ENCODE measurements at places on chromosomes 11 and 22. TPM values are rescaled to one million over a fixed set of nuclear protein-coding genes. Genes with fewer than 3 reads are reported as not detected.

Gene USP2
- 0.81 TPM for polyA plus RNA-seq

Gene RFPL3
- polyA plus RNA-seq = not detected

Gene GRM5
- not detected for polyA plus RNA-seq

Gene CLCF1
- polyA plus RNA-seq = 27.0 TPM

Gene ZBTB16
- polyA plus RNA-seq = not detected

Gene DERL3
- polyA plus RNA-seq = not detected

Gene CDKN1C
- polyA plus RNA-seq = 1.1 TPM

Gene KCNJ5
- not detected for polyA plus RNA-seq

Gene TRABD
- 36.7 TPM for polyA plus RNA-seq

Gene CSKMT
- polyA plus RNA-seq = 9.5 TPM

Gene UBQLNL
- 0.10 TPM for polyA plus RNA-seq

Gene SPTBN2
- 16.2 TPM for polyA plus RNA-seq

Gene ADM2
- polyA plus RNA-seq = 0.49 TPM

Gene TSKU
- 18.3 TPM for polyA plus RNA-seq

Gene FGF3
- not detected for polyA plus RNA-seq

Gene NXF1
- 47.6 TPM for polyA plus RNA-seq

Gene C22orf31
- not detected for polyA plus RNA-seq

Gene TTC36
- 0.18 TPM for polyA plus RNA-seq

Gene CKAP5
- 63.7 TPM for polyA plus RNA-seq

Gene USH1C
- not detected for polyA plus RNA-seq

Gene POU2AF2
- 0.15 TPM for polyA plus RNA-seq

Gene PLEKHA7
- polyA plus RNA-seq = 0.12 TPM

Gene TMEM41B
- polyA plus RNA-seq = 19.8 TPM

Gene ROM1
- polyA plus RNA-seq = 7.9 TPM

Gene INPP5J
- polyA plus RNA-seq = 3.2 TPM

Gene LRRC32
- polyA plus RNA-seq = 0.19 TPM

Gene CCDC188
- polyA plus RNA-seq = 21.1 TPM

Gene SLC43A1
- 4.4 TPM for polyA plus RNA-seq

Gene OR8D1
- polyA plus RNA-seq = not detected

Gene DBX1
- not detected for polyA plus RNA-seq

Gene GLYATL1
- polyA plus RNA-seq = 0.21 TPM

Gene CYTH4
- polyA plus RNA-seq = 0.03 TPM

Gene TLCD5
- 12.7 TPM for polyA plus RNA-seq
